Fibroblast of the aortic adventitia (primary cell): ENCODE measurements at places on chromosomes 6 and 20. TPM values are rescaled to one million over a fixed set of nuclear protein-coding genes. Genes with fewer than 3 reads are reported as not detected.

PHF1 gene
- 18.9 and 20.9 TPM in 2 replicates for total RNA-seq

EPHA7 gene
- total RNA-seq, result 0.65 and 1.5 TPM in 2 replicates

CBLN4 gene
- total RNA-seq, result not detected in 2 replicates

IMPG1 gene
- not detected in 2 replicates for total RNA-seq

CPXM1 gene
- 3.8 and 48.5 TPM in 2 replicates for total RNA-seq

HLA-DOA gene
- total RNA-seq, result not detected in 2 replicates

UBE2C gene
- 0.49 and 53.3 TPM in 2 replicates for total RNA-seq

ABHD16A gene
- total RNA-seq, result 23.5 and 27.1 TPM in 2 replicates

C20orf141 gene
- not detected in 2 replicates for total RNA-seq

SGK2 gene
- 0.09 TPM in 1 of 2 replicates, not detected in the other for total RNA-seq
